ENCODE measurements at places on chromosomes 11 and 22.

GRCh38 chr11:69380921-69381581 is 87.1 kb downstream of the MYEOV start:
- no peak for DNase-seq

GRCh38 chr11:117143390-117143789 is 697 bp upstream of the PAFAH1B2 start:
- DNase-seq = no peak

DNA sequence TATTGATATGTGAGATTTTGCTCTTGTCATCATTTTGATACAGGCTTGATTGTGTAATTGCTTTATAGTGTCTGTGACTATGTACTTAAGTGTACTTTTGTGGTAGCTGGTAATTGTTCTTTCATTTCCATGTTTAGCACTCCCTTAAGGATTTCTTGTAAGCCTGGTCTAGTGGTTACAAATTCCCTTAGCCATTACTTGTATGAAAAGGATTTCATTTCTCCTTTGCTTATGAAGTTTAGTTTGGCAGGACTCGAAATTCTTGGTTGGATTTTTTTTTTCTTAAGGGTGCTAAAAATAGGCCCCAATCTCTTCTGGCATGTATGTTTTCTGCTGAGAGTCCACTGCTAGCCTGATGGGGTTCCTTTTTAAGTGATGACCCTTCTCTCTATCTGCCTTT is 346.8 kb downstream of the JRKL start:
- DNase-seq = no peak

DNA sequence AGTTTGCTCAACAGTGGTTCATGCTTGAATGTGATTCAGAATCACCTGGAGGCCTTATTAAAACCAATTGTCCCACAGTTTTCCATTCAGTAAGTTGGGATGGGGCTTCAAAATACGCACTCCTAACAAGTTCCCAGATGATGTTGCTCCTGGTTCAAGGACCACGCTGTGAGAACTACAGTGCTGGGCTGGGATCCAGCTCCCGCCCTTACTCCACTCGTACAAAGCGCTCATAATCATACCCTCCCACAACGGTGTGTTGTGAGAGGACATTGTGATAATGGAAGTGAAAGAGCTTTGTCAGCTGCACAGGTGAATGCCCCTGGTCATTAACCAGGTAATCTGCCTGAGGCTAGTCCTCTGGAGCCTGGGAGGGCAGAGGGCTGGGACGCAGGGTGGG is 1.3 kb upstream of the CD82 start:
- no peak for DNase-seq

- DNase-seq = no peak
Measured at GRCh38 chr22:24727218-24727851, 47.2 kb downstream of the PIWIL3 start.

DNA sequence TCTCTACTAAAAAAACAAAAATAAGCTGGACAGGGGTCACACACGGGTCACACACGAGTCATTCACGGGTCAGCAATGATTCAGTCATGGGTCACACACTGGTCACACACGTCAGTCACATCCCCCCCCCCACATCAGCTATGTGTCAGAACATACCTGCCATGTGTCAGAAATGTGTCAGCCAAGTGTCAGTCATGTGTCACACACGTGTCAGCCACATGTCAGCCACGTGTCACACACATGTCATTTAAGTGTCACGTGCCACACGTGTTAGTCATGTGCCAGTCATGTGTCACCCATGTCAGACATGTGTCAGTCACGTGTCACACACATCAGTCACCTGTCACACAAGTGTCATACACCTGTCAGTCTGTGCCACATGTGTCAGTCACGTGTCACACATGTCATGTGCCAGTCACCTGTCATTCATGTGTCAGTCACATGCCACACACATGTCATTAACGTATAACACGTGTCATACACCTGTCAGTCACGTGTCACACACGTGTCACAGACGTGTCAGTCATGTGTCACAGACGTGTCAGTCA is 28.7 kb upstream of the MMP20 start:
- DNase-seq = no peak

DNA sequence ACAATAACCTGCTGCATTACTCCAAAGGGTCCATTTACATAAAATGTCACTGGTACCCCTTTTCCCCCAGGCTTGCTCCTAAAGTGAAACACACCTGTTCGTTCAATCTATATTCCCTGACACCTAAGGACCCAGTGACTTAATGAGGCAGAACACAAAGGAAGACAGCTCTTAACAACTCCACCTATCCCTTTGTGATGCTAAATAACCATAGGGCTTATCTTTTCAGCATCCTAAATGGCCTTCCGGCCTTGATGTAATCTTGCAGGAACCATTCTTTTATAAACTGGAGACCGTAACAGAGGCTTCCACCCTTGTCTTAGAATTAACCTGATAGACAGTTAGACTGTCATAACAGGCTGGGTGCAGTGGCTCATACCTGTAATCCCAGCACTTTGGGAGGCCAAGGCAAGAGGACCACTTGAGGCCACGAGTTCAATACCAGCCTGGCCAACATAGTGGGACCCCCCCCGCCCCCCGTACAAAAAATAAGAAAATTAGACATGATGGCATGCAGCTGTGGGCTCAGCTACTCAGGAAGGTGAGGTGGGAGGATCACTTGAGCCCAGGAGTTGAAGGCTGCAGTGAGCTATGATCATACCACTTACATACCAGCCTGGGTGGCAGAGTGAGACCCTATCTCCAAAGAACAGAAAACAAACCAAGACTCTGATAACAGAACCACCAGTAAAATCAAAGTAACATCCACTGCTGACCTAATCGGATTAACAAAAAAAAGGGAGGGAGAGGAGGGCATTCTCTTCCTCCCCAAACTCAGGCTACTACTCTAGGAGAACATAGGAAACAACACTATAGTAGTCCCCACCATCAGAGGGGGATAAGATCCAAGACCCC is 5.1 kb downstream of the CHEK2 start:
- DNase-seq = no peak

DNA sequence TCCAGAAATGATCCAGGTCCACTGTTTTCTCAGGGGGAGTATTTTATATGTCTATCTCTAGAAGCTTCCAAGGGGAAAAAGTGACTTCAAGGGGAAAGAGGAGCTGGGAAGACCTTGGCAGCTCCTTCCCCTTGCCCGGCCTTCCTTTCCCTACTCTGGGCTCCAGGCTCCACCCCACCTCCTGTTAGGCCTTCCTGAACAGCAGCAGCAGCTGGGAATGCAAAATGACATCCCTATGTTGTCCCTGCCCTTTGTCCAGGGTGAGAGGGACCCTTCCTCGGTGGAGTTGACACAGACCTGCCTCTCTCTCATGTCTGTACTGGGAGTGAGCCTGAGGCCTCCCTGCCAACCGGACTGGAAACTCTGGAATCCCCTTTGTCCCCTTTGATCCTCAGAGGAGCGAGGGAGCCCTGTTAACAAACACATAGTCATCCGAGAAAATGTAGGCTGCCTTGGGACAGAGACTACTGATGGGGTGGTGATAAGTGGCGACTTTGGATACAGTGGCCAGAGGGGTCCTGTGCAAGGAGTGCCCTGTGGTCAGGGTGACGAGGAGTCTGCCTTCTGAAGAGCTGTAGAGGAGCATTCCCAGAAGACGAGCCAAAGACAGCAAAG is 9.0 kb upstream of the MALAT1 start:
- DNase-seq = no peak

GRCh38 chr11:3001496-3001895 is 9.4 kb upstream of the NAP1L4 start:
- DNase-seq = no peak

- no peak for DNase-seq
Measured at GRCh38 chr11:76380159-76380976, 564 bp downstream of the THAP12 start.

- no peak for DNase-seq
Measured at GRCh38 chr22:37187891-37188761, at the start of gene C1QTNF6. Gene C1QTNF6 (minus strand): TSS chr22:37188247. CDS start chr22:37188213, 34 bp downstream.

All from cortex of kidney (tissue), 1 donor.